ENCODE measurements at places on chromosomes 1 and 21. TPM values are rescaled to one million over a fixed set of nuclear protein-coding genes. Genes with fewer than 3 reads are reported as not detected.

ADAMTS5 gene
- not detected for total RNA-seq

TRIM58 gene
- 0.36 TPM for total RNA-seq

CRP gene
- not detected for total RNA-seq

GBP5 gene
- 19.9 TPM for total RNA-seq

MFAP2 gene
- total RNA-seq: not detected

RUNX3 gene
- total RNA-seq: 95.3 TPM

DNA sequence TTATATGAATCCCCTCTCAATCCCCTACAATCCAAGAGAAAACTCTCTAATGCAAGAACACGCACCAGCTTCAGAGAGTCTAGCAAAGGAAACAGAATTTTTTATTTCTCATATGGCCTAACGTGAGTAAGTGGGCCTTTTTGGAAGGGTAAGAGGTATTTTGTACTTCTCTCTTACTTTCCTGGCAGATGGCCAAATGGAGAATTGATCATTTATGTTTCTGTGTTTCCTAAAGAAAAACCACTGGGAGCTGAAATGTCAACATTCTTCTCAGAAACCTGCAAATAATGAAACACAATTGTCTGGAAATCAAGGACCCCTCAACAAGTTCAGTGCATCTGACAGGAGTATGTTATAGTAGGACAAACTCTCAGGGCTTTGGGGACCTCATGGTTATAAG, 176.4 kb upstream of the C8B start:
- H3K4me3 ChIP-seq: no peak overlapping the region
- no peak overlapping the region for H3K27ac ChIP-seq

GRCh38 chr1:62299426-62300200, 19.6 kb downstream of the KANK4 start:
- H3K27ac ChIP-seq: no peak overlapping the region
- H3K27me3 ChIP-seq: no peaks in the 10 kb centered on the region
- no peaks in the 10 kb centered on the region for H3K36me3 ChIP-seq

DNA sequence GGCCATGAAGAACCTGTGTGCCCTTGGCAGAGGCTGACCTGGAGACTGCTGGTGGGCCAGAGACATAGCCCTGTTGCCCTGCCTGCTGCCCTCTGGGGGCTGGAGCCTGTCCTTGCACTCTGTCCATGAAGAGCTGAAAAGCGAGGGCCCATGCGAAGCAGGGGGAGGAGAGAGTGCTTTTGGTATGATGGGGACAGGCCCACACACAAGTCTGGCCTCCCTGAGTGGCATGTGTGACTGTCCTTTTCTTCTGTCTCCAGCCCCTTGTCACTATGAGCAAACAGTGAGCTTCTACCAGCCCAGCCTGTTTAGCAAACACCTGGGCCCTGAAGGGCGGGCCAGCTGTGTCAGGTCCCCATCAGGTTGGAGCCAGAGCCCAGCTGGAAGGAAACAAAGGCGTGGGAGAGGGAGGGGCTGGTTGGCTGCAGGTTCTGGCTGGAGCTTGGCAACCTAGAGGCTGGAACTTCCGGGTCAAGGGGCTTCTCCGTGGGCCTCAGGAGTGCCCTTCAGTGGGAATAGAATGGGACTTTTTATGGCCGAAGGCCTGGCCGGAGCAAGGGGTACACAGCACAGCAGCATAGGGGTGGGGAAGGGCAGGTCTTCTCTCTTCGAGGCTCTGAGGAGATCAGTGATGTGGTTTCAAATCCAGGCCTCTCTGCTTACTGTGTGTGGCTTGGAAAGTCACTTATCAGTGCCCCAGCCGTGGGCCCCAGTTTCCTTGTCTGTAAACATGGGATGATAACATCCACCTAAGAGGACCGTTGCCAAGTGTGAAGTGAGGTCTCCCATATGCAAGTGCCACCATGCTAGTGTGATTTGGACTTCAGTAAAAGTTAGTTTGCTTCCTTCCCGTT, 14.3 kb downstream of the QSOX1 start:
- H3K27ac ChIP-seq: peak overlapping the region; percentile 86
- DNase-seq: peak; percentile 14
- H3K4me3 ChIP-seq: no peak overlapping the region
- peaks cover 10% of the 10 kb centered on the region for H3K4me1 ChIP-seq
- H3K36me3 ChIP-seq: peaks cover 5% of the 10 kb centered on the region

GRCh38 chr1:228315945-228316588, 90.6 kb downstream of the TRIM11 start:
- H3K27me3 ChIP-seq: no peaks in the 10 kb centered on the region
- H3K4me3 ChIP-seq: no peak overlapping the region
- no peak overlapping the region for H3K27ac ChIP-seq

DNA sequence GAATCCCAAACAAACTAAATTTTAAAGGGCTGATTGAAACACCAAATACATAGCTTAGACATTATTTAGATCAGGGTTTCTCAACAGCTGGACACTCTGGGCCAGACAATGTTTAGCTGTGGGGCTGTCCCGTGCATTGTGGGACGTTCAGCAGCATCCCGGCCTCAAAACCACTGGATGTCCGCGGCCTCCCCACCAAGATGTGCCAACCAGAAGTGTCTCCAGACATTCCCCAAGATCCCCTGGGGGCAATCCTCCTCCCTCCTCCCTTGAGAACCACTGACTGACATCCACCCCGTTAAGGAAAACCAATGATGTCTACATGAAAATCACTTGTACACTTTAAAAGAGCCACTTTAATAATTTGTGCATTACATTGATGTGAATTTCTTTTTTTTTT, 38.4 kb downstream of the CLSTN1 start:
- H3K4me1 ChIP-seq: peaks cover 42% of the 10 kb centered on the region
- H3K36me3 ChIP-seq: no peaks in the 10 kb centered on the region
- no peaks in the 10 kb centered on the region for H3K27me3 ChIP-seq
- no peak overlapping the region for H3K27ac ChIP-seq
- DNase-seq: no peak

- H3K36me3 ChIP-seq: no peaks in the 10 kb centered on the region
- peaks cover 38% of the 10 kb centered on the region for H3K4me1 ChIP-seq
- H3K27ac ChIP-seq: peak overlapping the region; percentile 8
- peak overlapping the region; percentile 20 for H3K4me3 ChIP-seq
Observed at GRCh38 chr1:203316626-203317093, 11.3 kb downstream of the BTG2 start.

DNA sequence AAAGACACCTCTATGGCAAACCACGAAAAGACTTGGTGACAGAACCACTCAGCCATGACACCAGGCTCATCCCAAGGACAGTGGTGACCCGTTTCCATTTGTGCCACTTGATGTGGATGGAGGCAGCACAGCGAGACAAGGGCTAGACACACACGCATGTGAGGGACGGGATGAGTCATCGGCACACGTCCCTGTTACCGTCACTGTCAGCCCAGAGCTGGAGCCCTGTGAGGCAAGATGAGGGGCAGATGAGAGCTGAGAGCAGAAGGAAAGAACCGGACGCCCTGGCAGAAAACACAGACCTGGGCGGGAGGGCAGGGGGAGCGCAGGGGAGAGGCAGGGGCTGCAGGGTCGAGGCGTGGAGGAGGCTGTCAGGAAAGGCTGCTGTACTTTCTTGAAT, 57.8 kb downstream of the SIK1 start:
- no peaks in the 10 kb centered on the region for H3K27me3 ChIP-seq
- no peak overlapping the region for H3K4me3 ChIP-seq
- H3K27ac ChIP-seq: no peak overlapping the region
- H3K36me3 ChIP-seq: no peaks in the 10 kb centered on the region
- no peak for DNase-seq

GRCh38 chr1:214472364-214472763, 79.0 kb downstream of the PTPN14 start:
- no peak for DNase-seq
- H3K27me3 ChIP-seq: peaks cover 3% of the 10 kb centered on the region
- no peak overlapping the region for H3K4me3 ChIP-seq
- H3K36me3 ChIP-seq: no peaks in the 10 kb centered on the region
- H3K4me1 ChIP-seq: no peaks in the 10 kb centered on the region

GRCh38 chr1:102174259-102174863, 177.6 kb upstream of the OLFM3 start:
- H3K27ac ChIP-seq: no peak overlapping the region
- no peaks in the 10 kb centered on the region for H3K36me3 ChIP-seq
- H3K4me1 ChIP-seq: no peaks in the 10 kb centered on the region

DNA sequence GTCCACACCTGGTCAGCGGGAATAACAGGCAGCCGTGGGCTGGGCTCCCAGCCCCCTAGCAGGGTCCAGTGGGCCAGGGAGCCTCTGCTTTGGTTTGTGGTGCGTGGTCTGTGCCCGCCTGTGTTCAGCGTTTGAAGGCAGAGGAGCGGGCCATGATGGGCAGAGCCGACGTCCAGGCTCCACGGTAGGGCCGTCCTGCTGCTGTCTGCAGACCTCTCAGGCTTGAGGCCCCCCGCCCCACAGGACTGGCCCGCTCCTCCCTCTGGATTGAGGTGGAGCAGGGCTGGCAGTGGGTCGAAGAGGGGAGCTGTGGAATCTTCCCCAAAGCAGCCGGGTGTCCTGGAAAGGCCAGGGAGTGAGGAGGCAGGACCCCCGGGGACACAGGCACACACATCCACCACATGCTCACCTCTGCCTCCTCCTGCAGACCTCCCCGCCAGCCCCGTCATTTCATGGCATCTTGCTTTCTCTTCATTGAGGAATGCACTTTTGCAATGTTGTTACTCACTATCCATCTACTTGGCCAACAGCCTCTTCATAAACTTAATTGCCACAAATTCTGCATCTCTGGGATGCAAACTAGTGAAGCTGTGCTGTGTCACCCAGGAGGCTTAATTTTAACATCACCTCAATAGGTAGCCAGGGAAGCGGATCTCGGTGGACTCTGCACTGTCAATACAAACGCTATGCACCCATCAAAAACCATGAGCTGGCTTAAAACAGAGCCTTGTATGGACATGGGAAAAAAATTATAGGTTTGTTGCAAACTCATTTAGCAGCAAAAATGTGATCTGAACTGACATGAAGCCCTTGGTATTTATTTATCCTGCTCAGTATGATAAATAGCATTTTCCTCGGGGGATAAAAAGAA, 85.9 kb downstream of the PDE9A start:
- peaks cover 10% of the 10 kb centered on the region for H3K4me1 ChIP-seq
- H3K27ac ChIP-seq: peak overlapping the region; percentile 80
- H3K27me3 ChIP-seq: no peaks in the 10 kb centered on the region
- peaks cover 6% of the 10 kb centered on the region for H3K36me3 ChIP-seq
- DNase-seq: no peak
- H3K4me3 ChIP-seq: peak overlapping the region; percentile 60

- peaks cover 4% of the 10 kb centered on the region for H3K27me3 ChIP-seq
- no peaks in the 10 kb centered on the region for H3K4me1 ChIP-seq
- H3K27ac ChIP-seq: no peak overlapping the region
- no peaks in the 10 kb centered on the region for H3K36me3 ChIP-seq
- DNase-seq: no peak
- no peak overlapping the region for H3K4me3 ChIP-seq
Observed at GRCh38 chr1:233518344-233518743, 95.6 kb upstream of the KCNK1 start.

- DNase-seq: no peak
- peaks cover 27% of the 10 kb centered on the region for H3K4me1 ChIP-seq
- no peak overlapping the region for H3K27ac ChIP-seq
- no peak overlapping the region for H3K4me3 ChIP-seq
- H3K27me3 ChIP-seq: no peaks in the 10 kb centered on the region
Observed at GRCh38 chr21:33917421-33917820, 1.8 kb upstream of the ATP5PO start.

DNA sequence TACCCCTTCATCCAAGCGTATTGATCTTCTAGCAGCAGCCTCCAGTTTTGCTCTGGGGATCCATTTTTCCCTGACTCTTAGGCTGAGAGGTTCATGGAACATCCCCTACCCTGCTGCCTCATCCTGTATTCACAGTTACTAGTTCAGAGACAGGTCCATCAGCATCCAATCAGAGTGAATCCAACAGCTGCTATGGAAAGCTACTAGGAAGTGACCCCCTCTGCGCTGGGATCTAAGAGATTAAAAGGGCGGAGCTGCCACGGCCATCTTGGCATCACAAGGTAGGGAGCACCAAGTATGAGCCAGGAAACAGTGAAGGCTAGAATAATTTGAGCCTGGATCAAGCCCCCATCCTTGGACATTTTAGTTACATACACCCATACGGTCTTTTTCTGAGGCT, 32.5 kb downstream of the KAZN start:
- DNase-seq: no peak
- H3K4me3 ChIP-seq: no peak overlapping the region
- peaks cover 4% of the 10 kb centered on the region for H3K27me3 ChIP-seq
- H3K27ac ChIP-seq: no peak overlapping the region
- H3K4me1 ChIP-seq: no peaks in the 10 kb centered on the region

GRCh38 chr1:59041646-59042277, 255.1 kb upstream of the FGGY start:
- no peaks in the 10 kb centered on the region for H3K27me3 ChIP-seq
- no peaks in the 10 kb centered on the region for H3K36me3 ChIP-seq
- H3K4me1 ChIP-seq: peaks cover 39% of the 10 kb centered on the region

GRCh38 chr1:232684371-232685105, 54.6 kb upstream of the SIPA1L2 start:
- peak overlapping the region; percentile 49 for H3K27ac ChIP-seq
- H3K4me1 ChIP-seq: no peaks in the 10 kb centered on the region
- no peak for DNase-seq

DNA sequence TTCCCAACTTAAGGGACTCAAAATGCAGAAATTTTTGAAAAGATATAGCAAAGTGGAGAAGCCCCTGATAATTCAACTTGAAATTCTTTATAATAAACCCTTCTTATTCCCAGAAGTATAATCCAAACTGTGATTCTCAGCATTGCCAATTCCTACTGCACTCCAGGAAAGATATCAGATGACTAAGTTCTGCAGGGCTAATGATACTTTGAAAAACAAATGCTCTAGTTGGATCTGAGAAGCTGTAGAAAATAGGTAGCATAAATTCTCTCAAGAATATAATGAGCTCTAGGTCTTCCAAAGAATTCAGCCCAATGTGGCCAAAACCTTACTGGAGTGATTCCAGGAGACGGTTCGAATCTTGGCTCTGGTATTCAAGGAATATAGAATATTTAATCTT, 294.0 kb upstream of the PTBP2 start:
- no peak overlapping the region for H3K4me3 ChIP-seq
- no peaks in the 10 kb centered on the region for H3K36me3 ChIP-seq
- DNase-seq: no peak
- H3K27ac ChIP-seq: no peak overlapping the region
- no peaks in the 10 kb centered on the region for H3K4me1 ChIP-seq

DNA sequence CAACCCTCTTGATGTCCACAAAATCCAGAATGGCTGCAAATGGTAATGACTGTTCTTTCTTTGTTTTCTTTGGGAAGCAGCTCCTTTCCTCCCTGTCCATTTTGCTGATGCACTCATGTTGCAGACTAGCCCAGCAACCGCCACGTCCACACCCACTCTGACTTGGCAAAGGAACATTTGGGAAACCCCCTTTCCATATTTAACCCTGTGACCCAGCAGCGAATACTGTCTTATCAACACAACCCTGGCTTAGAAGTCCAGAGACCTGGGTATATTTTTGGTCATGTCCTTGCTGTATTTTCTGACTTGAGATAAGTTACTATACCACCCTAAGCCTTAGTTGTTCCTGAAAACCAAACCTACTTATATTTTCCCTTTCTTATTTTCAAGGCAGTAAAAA, 18.1 kb upstream of the SHE start:
- no peaks in the 10 kb centered on the region for H3K4me1 ChIP-seq
- peaks cover 5% of the 10 kb centered on the region for H3K27me3 ChIP-seq
- DNase-seq: no peak
- H3K36me3 ChIP-seq: no peaks in the 10 kb centered on the region
- no peak overlapping the region for H3K27ac ChIP-seq

- H3K27me3 ChIP-seq: peaks cover 13% of the 10 kb centered on the region
- no peak overlapping the region for H3K27ac ChIP-seq
- no peaks in the 10 kb centered on the region for H3K4me1 ChIP-seq
- no peak overlapping the region for H3K4me3 ChIP-seq
- no peaks in the 10 kb centered on the region for H3K36me3 ChIP-seq
Observed at GRCh38 chr1:183281553-183282091, 95.6 kb downstream of the LAMC2 start.

All from naive thymus-derived CD8-positive, alpha-beta T cell (primary cell).